ENCODE measurements at places on chromosomes 12 and 14. TPM values are rescaled to one million over a fixed set of nuclear protein-coding genes. Genes with fewer than 3 reads are reported as not detected.
A peak's percentile ranks its signal among the peaks of the same experiment; 100 is the strongest.

DNA sequence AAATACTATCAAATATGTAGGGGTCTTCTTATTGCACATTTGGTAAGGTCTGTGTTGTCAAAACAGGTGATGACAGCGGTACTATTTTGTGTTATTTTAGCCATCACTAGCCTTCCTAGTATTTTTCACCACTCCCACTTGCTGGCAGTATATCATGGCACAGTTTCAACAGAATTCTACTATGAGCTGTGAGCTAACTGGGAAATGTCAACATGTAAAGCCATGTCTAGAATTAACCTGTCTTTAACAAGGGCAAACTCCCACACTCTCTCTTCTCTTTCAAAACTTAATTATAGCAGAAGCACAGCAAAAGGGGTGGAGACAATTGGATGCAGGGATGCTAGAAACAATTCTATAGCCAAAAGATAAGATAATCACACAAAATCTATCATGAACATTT lies 253.4 kb downstream of the PAX9 start:
- peak; percentile 26 for DNase-seq

DNA sequence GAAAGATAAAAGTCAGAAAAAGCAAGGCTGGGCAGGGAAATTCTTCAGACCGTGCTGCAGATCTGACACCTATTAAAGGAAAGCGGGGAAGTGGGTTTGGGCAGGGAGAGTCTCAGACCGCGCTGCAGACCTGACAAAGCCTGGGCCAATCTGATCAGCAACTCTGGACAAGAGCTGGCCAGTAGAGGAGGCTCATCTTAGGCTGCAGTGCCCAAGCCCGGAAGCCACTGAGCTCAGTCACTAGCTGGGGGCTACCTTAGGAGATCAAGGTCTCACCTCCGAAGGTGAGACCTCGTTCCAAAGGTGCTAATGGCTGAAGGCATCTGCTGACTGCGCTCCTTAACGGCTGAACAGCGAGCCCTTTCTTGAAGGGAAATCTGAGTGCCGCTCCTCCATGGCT lies 60.2 kb downstream of the SINHCAF start:
- DNase-seq = no peak

DNA sequence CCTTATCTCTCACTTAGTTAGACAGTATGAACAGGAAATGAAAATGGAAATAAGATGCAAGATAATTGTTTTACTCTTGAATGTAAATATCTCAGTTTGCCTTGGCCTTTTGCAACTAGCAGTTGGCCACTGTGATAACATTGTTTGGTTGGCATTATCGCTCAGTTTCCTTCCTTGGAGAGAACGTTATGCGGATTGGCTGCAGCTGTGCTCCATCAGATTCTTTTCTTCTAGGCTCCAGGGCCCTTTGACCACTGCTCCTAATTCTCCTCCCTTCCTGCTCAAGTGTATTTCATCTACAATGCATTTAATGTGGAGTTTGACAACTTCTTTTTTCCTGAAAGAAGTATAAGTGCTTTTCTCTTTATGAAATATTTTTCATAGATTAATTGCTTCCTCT lies 284.2 kb downstream of the ADAMTS20 start:
- no peak for DNase-seq

GRCh38 chr12:111444925-111445725 lies 39.4 kb downstream of the SH2B3 start:
- DNase-seq = no peak

GRCh38 chr12:57500213-57500612 lies 12.3 kb downstream of the MARS1 start:
- DNase-seq = no peak

The TNFAIP2 gene
- polyA plus RNA-seq = 29.6 TPM

The GTF2H3 gene
- polyA plus RNA-seq = 48.3 TPM

The SDR9C7 gene
- 0.32 TPM for polyA plus RNA-seq

The CLEC7A gene
- polyA plus RNA-seq = 2.8 TPM

Data from left kidney (tissue), 8 donors.